ENCODE measurements at places on chromosomes 2 and 18.

DNA sequence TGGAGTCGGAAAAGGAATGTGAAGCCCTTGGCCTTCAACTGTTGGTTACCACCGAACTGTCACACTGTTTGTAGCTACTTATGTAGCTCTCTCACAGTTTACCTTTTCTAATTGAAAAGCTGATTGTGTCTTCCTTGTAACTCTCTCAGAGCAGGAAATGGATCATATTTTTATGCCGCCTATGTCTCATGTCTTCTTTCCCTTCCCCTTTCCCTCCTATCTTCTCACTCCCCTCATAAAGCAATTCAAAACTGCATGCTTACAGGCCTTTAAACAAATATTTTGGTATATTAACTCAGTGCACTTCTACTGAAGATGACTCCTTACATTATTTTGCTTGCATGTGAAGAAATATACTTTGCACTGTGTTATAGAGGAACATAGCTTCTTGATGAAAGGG is 6.0 kb downstream of the SLC39A10 start:
- no peak for DNase-seq

DNA sequence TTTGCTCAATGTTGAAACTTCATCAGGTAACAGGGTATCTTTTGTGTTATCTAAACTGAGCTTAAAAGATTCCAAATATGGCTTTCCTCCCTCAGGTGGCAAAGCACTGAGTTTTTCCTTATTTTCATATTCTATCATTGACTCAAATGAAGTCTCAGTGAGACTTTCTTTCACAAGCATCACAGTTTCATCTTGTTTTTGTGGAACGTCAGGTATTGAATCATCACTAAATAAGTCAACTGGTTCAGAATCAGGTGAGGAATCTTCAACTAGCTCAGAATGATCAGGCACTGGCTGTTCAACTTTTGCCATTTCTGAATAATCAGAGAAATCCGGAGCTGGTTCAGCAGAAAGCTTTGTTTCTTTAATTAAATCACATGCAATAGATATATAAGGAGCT is 24.6 kb downstream of the RTN4 start:
- no peak for DNase-seq

DNA sequence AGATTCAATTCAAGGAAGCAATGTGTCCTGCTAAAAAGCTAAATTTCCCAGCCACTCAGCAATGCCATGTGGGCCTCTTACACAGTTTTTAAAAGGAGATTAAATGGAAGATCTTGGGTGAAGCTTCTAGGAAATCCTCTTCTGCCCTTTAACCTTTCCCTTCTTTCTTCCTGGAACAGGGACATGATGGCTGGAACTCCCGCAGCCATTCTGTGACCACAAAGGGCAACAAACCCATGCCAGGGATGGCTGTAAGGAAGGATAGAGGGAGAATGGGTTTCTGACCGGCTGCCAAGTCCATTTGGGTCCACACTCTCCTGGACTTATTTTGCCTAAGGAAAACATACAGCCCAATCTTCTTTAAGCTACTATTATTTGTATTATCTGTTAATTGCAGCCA is 52.6 kb upstream of the ASAP2 start:
- no peak for DNase-seq

GRCh38 chr2:72554381-72554780 is 271.5 kb downstream of the EXOC6B start:
- DNase-seq, result no peak

DNA sequence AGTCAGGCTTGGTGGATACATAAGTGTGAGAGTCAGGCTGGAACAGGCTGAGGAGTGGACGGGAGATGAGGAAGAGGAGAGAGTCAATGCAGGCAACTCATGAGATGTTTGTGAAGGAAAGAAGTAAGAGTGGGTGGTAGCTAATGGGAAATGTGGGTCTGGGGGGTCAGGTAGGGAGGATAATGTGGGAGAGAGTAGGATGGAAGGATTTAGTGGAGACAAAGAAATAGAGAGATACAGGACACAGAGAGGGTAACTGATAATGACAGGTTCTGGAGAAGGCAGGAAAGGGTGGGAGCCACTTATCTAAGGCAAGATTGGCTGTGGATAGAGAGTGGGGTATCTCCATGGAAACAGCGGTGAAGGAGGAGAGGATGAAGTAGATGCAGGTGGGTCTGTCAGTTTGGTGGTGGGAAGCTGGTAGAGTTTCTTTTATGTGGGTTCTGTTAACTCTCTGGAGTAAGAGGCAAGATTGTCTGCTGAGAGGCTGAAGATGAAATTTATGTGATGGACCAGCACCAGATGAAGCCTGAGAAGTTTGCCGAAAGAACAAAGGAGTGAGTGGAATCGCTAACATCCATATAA is 190.6 kb upstream of the SPRED2 start:
- DNase-seq, result no peak
